Hepatic stellate cell (primary cell): ENCODE measurements at places on chromosomes 1 and 21.
A peak's percentile ranks its signal among the peaks of the same experiment; 100 is the strongest.

GRCh38 chr1:229056046-229056445 is 214.9 kb upstream of the RAB4A start:
- no peak for DNase-seq

DNA sequence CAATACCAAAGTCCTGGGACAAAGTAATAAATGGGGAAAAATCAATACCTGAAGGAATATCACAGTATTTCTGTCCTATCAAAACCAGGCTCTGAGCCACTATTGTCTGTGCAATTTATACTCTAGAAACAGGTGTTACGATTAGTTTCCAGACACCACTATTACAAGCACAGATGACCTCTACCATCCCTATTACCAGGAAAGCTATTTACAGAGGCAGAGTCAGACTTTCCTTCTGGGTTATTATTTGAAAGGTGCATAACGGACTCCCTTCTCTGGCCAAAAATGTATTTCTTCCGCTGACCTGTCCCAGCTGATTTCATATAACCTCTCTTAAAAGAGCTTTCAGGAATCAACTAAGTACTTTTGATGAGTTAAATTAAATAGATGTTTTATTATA is 154.6 kb upstream of the LRRC7 start:
- no peak for DNase-seq

GRCh38 chr1:36359911-36360550 is 25.7 kb downstream of the STK40 start:
- DNase-seq: no peak

DNA sequence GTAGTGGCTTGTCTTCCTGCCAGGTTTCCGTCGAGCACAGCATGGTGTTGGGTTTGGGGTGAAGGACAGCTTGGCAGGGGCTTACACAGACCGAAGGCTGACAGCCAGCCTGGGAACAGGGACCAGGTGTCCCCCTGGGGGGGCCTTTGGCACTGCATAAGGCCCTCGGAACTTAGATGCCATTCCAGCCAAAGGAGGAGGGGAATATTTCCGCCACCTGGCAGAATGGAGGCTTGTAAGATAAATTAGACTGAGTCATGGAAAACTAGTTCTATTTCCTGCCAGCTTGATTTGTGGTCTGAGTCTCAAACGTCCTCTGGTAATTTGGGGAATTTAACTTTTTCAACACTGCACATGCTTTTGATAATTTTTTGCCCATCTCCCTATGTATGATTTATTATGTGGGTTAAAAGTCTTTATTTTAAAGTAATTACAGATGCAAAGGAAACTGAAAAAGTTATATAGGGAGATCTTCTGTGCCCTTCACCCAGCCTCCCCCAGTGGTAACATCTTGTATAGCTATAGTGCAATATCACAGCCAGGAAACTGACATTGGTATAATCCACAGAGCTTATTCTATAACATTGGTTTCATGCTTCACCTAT is 11.5 kb upstream of the TMEM51 start:
- no peak for DNase-seq

DNA sequence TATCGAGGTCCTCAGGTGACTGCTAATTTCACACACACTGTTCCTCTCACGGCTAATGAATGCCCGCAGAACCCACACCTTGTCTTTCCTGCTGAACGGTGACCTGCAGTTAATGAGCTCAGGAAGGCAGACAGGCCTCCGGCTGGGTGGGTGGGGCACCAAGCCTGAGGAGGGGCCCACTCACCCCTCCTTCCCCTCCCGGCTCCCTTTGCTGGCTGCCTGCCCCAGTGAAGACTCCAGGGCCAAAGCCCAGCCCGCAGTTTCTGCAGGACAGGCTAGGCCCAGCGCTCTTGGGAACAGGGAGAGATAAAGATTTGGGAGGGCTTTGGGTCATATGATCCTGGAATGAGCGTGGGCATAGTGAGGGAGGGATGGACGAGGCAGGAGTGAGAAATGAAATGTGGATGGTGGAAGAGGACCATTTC is 26.4 kb downstream of the FOXO6 start:
- peak; percentile 72 for DNase-seq

DNA sequence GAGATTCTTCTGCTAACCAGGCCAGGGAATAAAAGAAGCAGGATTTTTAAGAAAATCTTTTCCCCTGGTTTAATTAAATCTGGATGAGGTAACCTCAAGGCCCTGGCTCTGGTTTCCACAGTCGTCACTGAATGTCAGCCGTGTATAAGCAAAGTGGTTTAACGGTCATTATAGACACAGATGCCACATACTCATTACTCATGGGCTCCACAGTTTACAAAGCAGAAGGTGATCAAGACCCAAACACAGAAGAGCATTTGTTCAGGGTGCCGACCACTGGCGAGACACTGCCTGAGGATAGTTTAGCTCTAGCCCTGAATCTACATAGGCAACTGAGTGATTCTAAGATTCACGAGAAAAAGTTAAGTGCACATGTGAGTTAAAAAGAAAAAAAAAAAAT is 27.8 kb upstream of the RAP1GAP start:
- DNase-seq: no peak

- no peak for DNase-seq
Observed at GRCh38 chr1:22124592-22125229, 18.2 kb downstream of the WNT4 start.

DNA sequence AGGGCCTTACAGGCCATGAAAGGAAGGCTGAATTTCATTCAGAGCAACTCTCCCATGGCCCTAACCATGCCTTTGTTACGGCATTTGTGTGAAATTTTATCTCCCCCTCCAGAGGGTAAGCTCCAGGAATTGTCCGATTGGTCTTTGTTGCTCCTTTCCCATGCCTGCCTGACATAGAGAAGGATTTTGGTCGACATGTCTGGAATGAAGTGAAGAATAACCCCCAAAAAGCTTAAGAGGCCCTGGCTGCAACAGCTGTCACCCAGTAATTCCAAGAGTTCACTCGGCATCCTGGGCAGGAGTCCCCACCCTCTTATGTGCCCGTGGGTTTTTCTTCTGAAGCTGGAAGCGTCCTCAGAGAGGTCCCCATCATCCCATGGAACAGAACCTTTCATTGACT is 20.6 kb downstream of the CDA start:
- DNase-seq: no peak

DNA sequence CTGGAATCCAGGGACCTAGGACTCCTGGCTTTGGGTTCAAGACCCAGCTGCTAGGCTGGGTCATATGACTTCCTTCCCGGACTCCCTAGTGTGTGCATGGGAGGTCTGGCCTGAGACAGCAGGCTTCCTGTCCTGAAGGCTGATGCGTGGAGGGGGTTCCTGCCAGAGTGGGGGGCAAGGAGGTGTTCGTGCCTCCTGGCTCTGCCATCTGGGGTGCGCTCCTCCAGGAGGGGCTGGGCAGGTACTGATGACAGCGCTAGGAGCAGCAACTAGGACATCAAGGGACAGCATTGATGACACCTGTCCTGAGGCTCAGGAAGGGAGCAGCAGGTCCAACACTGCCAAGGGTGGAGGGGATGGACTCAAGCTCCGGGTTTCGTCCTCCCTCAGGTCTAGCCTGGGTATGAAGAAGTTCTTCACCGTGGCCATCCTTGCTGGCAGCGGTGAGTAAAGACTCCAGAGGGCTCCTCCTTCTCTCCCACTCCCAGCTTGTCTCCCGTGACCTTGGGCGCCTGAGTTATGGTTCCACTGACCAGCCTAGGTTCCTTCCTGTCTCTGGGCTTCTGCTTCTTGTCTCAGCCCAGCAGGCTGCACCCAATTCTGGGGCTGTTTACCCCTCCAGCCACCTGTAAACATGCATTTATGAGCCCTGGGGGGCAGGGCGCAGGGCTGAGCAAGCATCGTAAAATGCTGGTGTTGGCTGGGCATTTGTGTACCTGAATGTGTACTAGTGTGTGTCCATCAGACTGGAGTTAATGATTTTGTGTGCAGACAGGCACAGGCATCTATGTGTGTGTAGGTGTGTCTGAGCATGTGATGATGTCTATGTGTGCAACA is 871 bp downstream of the PLA2G2F start:
- DNase-seq: no peak

- DNase-seq: no peak
Observed at GRCh38 chr1:224873434-224874369, 55.8 kb upstream of the DNAH14 start.

- no peak for DNase-seq
Observed at GRCh38 chr1:76854255-76854654, 13.0 kb upstream of the ST6GALNAC5 start.

GRCh38 chr1:170634293-170634692 is 29.6 kb upstream of the PRRX1 start:
- peak; percentile 46 for DNase-seq

- no peak for DNase-seq
Observed at GRCh38 chr21:45556645-45557615, 14.7 kb upstream of the SLC19A1 start.

- DNase-seq: no peak
Observed at GRCh38 chr1:78641558-78641957, 8.1 kb upstream of the IFI44 start.

DNA sequence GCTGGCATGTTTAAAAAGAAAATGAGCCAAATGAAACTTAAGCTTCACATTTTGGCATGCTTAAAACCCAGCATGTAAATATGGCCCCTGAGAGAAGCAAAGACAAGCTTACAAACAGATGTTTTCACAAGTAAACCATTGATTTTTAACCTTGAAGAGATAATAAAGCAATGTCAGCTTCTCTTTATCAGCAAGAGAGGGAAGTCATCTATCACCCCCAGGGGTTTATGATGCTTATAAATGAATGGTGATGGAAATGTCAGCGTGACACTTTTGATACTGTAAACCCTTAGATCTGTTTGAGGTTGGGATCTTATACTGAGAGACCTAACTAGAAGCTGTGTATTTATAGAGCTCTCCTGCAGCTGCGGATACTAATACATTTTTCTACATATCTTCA is 471.3 kb downstream of the PLA2G4A start:
- no peak for DNase-seq

DNA sequence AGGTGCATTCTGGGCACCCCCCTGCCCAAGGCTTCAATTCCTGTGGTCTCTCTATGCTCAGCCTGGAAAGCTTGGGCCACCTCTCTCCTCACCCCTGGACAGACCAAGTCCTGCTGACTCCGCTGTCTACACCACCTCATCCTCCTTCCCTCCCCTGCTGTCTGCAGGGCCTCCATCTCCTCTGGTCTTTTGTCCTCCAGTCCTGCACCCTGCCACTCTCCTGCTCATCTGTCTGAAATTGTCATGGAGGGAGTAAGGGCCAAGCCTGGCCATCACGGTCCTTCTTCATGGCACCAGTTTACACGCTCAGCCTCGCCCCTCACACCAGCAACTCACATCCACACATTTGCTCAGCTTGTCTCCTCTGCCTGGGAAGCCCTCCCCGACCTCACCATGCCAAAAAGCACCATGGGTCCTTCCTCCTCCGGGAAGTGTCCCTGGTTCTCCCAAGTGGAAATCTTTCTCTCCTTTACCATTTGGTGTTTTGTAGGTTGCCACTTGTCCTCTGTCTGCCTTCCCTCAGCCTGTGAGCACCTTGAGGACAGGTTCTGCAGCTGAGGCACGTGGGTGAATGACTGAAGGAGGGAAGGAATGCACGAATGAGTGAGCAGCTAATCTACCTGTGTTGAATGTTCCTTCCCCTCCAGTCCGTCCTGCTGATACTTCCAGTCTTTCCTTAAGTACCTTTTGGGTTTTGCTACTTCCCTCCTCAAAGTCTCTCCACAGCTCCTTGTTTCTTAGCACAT is 2.1 kb upstream of the SLC2A1 start:
- no peak for DNase-seq

GRCh38 chr1:12344596-12345349 is 114.9 kb downstream of the VPS13D start:
- no peak for DNase-seq

DNA sequence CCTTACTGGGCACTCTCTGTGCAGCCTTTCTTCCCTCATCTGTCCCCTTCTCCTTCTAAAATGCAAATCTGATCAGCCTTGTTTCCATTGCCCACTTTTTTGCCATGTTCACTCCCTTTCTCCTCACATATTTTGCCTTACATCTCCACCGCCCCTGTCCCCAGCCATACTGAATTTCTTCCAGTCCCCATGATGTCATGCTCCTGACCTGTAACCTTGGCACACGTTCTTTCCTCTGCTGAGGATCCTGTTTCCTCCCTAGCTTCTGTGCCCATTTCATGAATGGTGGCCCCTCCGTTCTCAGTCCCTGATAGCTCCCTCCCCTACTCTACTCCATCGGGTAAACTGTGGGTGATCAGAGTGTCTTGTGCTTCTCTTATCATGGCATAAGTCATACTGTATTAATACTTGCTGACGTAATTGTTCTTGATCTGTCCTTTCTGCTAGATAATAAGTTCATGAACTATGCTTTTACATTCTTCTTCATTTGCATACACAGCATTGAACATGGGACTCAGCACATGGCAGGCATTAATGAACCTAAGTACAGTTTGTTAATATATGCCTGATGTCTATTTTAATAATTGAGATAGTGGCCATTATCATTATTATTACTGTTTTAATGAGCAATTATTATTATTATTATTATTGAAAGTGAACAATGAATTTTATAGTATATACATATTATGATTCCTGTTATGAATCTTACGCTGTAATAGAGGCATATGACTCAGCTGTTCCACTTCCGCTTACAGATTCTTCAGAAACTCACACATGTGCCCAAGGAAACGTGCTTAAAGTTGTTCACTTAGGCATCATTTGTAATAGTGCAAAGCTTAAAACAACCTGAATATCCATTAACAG is 28.5 kb downstream of the MAP3K21 start:
- no peak for DNase-seq

- no peak for DNase-seq
Observed at GRCh38 chr1:41536361-41536802, 51.9 kb upstream of the EDN2 start.

DNA sequence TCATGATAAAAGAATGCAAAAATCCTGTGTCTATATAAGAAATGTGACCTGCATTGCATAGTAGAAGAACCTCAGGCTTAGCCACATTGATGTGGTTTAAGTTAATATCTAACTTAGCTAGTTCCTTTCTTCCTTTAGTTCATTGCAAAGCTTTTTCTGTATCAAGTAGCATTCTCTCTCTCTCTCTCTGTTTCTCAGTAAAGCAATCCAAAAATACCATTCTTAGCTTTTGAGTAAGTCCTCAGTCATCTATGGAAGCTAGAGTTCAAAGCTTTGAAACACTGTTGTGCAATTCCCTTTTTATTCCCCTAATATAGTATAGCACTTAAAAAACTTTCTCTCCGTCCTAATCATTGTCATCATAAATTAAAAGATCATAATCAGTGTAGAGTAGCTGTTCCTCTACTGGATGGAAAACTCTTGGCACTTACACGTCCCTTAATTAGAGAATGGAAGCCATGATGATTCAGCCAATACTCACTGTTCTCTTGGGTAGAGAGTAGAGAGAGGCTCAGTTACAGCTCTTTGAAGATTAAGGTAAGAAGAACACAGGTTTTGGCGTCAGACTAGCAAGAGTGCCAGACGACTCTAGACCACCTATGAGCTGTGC is 350.3 kb upstream of the LYPLAL1 start:
- no peak for DNase-seq

GRCh38 chr1:109361649-109362048 is 36.1 kb downstream of the SORT1 start:
- no peak for DNase-seq

- no peak for DNase-seq
Observed at GRCh38 chr1:86538775-86539174, 8.1 kb upstream of the CLCA4 start.

DNA sequence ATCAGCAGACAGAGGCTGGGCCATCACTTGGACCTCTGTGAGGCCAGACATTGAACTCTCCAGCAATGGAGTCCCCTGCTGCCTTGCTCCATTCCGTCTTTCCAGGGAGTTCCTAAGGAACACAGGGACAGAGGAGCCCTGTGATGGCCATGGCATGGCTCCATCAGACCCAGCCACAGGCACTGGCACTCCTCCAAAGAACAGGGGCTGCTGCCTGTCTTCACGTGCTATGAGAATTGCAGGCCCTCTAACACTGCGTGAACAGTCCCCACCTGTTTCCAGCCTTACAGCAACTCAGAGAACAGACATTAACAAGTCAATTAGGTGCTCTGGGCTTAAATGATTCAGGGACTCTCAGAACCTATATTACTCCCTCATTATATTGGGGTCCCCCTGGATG is 140.8 kb downstream of the ASTN1 start:
- DNase-seq: no peak
